ENCODE measurements at places on chromosomes 11 and 22. TPM values are rescaled to one million over a fixed set of nuclear protein-coding genes. Genes with fewer than 3 reads are reported as not detected.

KDM4E gene
- not detected for total RNA-seq

CRACR2B gene
- 43.9 TPM for total RNA-seq

TBX10 gene
- total RNA-seq = not detected

SCUBE2 gene
- 0.21 TPM for total RNA-seq

OR4A16 gene
- total RNA-seq = not detected

ASCL2 gene
- not detected for total RNA-seq

- H3K27ac ChIP-seq = no peak overlapping the region
- H3K4me1 ChIP-seq = no peaks in the 10 kb centered on the region
- DNase-seq = no peak
- H3K27me3 ChIP-seq = no peaks in the 10 kb centered on the region
Measured at GRCh38 chr22:48517039-48518030, 1310.3 kb downstream of the BRD1 start.

- DNase-seq = no peak
- H3K36me3 ChIP-seq = no peaks in the 10 kb centered on the region
- no peaks in the 10 kb centered on the region for H3K27me3 ChIP-seq
- peaks cover 60% of the 10 kb centered on the region for H3K4me1 ChIP-seq
- no peak overlapping the region for H3K4me3 ChIP-seq
Measured at GRCh38 chr11:93524858-93525257, 18.3 kb downstream of the SMCO4 start.

DNA sequence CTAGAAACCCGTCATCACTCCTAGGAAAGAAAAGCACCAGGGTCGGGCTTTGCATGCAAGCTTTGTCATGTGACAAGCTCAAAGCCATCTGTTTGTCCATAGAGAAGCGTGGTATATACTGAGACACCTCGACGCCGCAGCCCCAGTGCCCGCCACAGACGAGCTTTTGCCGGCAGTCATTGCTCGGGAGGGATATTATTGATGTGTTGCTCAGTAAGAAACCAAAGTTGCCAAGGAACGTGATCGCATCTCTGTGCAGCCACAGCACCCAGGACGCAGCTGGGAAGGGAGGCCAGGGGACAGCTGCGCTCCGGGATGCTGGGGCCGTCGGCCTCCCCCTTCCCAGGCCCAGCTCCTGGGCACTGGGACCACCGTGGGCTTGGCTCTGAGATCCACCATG is 89.5 kb upstream of the KCNQ1OT1 start:
- no peaks in the 10 kb centered on the region for H3K36me3 ChIP-seq
- no peak overlapping the region for H3K4me3 ChIP-seq
- H3K4me1 ChIP-seq = peaks cover 47% of the 10 kb centered on the region
- H3K27ac ChIP-seq = peak overlapping the region; percentile 95

DNA sequence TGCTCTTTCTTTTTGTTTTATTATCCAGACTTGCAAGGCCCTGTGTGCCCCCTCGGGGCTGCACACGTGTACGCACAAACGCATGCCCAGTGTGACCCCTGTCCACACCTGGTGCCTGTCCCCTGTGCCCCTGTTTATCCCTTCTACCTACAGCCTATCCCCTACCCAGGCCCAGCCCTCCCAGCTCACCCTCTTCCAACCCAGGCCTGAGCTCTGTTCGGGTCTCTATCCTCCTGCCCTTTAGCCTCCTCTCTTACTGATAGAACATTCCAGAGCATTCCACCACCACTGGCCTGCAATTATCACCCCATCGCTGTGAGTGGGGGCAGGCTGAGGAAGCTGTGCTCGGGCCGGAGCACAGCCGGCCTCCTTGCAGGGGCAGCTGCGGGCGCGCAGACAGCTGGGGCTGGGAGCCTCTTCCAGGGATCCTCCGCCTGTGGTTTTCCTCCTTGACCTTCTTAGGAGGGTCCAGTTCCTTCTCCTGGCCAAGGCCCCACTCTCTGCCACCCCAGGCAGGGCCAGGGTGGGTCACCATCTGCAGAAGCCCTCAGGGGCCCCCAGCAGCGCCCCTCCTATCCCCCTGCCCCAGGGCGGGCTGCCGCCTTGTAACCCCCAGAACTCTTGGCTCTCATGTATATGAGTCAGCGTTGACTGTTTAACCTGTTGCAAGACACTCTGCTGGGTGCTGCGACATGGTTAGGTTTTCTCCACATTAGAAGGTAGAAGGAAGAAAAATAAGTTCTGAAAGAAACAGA is 41.8 kb upstream of the KCNQ1OT1 start:
- H3K27me3 ChIP-seq = no peaks in the 10 kb centered on the region
- H3K4me3 ChIP-seq = no peak overlapping the region
- peak; percentile 93 for DNase-seq
- peak overlapping the region; percentile 1 for H3K27ac ChIP-seq

- no peaks in the 10 kb centered on the region for H3K27me3 ChIP-seq
- no peak overlapping the region for H3K4me3 ChIP-seq
- H3K4me1 ChIP-seq = peaks cover 11% of the 10 kb centered on the region
- DNase-seq = no peak
Measured at GRCh38 chr11:84830372-84830771, 796.8 kb downstream of the DLG2 start.

- H3K4me3 ChIP-seq = no peak overlapping the region
- no peak for DNase-seq
- H3K36me3 ChIP-seq = no peaks in the 10 kb centered on the region
- no peak overlapping the region for H3K27ac ChIP-seq
- peaks cover 4% of the 10 kb centered on the region for H3K27me3 ChIP-seq
Measured at GRCh38 chr11:120780239-120780638, 243.7 kb upstream of the TBCEL start.

- H3K36me3 ChIP-seq = peaks cover 11% of the 10 kb centered on the region
- H3K4me1 ChIP-seq = no peaks in the 10 kb centered on the region
- no peak for DNase-seq
- no peak overlapping the region for H3K27ac ChIP-seq
Measured at GRCh38 chr11:111785886-111786412, 19.8 kb upstream of the PPP2R1B start.

- peak; percentile 88 for DNase-seq
- H3K4me1 ChIP-seq = no peaks in the 10 kb centered on the region
- peaks cover 6% of the 10 kb centered on the region for H3K27me3 ChIP-seq
- H3K36me3 ChIP-seq = no peaks in the 10 kb centered on the region
- no peak overlapping the region for H3K4me3 ChIP-seq
- no peak overlapping the region for H3K27ac ChIP-seq
Measured at GRCh38 chr11:19553683-19554333, 158.8 kb upstream of the NAV2 start.

- DNase-seq = peak; percentile 29
- no peak overlapping the region for H3K4me3 ChIP-seq
- H3K36me3 ChIP-seq = no peaks in the 10 kb centered on the region
- H3K27ac ChIP-seq = peak overlapping the region; percentile 4
Measured at GRCh38 chr22:39028281-39028680, 7.4 kb downstream of the APOBEC3D start.
